ENCODE measurements at places on chromosomes 16 and 17.

GRCh38 chr17:77959926-77960521 is 1.5 kb downstream of the TNRC6C start:
- DNase-seq: no peak

GRCh38 chr17:60231691-60232090 is 81.9 kb downstream of the CA4 start:
- no peak for DNase-seq

DNA sequence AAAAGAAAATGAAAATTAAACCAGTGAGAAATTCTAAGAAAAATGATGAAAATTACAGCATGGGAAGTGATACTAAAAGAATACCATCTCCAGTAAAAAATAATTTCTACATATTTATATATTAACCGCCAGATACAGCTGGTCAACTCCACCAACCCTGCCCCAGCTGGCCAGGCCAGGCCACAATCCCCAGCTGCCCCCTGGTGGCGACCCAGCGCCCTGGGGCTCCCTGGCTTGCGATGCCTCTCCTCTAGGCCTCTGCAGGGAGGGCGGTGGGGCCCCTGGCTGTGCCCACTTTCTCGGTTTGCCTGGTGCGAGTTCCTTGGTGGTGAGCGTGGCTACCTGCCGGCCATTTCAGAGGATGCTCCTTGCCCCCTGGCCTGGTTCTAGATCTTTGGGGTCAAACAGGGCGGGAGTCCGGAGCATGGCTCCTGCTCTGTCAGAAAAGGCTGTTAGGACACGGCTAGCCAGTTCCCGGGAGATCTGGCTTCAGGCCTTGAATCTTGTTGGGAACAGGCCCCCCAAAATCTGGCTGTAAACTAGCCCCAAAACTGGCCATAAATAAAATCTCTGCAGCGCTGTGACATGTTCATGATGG is 14.5 kb downstream of the GLIS2 start:
- DNase-seq: no peak

- no peak for DNase-seq
Measured at GRCh38 chr16:57538235-57538721, 1.9 kb upstream of the CCDC102A start.

DNA sequence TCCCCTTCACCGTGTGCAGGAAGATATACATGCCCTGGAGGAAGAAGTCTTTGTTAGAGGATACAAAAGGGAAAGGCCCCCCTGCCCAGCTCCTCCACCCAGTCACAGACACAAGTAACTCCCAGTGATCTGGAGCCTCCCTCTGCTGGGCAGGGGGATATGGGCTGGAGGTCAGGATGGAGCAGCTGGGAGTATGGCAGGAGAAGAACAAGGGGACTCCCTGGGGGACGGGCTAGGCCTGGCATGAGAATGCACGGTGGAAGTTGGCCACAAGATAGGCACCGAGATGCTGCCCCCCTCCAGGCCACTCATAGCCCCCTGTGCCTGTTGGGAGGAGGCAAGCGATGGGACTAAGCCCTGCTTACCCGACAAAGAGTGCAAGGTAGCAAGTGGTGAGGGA is 4.2 kb downstream of the ORMDL3 start:
- DNase-seq: no peak

Measured in NCI-H2029 treated with DMSO at 0.1 percent for 48 hours (cell line).